Eye (tissue), 1 donor: ENCODE measurements at places on chromosomes 4 and X.

GRCh38 chr4:102612824-102613366 lies 111.7 kb downstream of the NFKB1 start:
- DNase-seq: no peak

DNA sequence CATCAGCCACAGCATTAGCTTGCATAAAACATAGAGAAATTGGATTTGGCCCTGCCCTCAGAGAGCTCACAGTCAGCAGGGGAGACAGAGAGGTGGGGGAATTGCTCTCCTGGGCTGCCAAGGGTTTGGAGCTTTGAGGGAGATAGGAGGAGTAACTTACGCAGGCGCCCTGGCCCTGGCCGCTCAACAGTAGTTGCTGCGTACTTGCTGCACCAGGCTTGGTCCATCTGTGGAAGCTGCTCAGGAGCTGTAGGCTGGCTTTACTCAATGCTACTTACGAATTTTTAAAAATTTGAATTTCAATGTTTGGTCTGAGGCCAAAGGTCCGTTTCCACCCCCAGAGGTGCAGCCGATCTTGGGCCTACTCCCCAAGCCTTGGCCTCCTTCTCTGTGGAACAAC lies 83.3 kb downstream of the CPZ start:
- DNase-seq: no peak

- DNase-seq: peak; percentile 71
These were observed at the start of gene ANXA3 for GRCh38 chr4:78551420-78552351. ANXA3 (plus strand) TSS chr4:78551770; CDS start chr4:78554474, 2,704 bp downstream.

- no peak for DNase-seq
These were observed 4.9 kb downstream of the ZNF275 start for GRCh38 chrX:153338836-153339235.

DNA sequence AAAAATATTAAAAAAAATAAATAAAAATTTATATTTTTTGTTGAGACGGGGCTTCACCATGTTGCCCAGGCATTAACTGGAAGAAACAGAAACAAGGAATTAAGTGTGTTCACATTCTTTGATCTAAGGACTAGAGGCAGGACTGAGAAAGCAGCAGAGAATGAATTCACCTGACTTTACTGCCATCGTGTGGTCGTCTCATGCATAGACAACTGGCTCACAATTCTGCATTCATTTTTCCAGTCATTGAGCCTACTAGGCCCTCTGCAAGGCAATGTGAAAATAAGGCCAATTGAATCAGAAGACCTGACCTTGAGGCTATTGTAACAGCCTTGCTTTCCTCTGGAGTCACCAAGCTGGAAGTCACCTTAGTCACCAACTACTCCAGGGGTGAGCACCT lies 37.4 kb downstream of the LHFPL1 start:
- peak; percentile 85 for DNase-seq

- no peak for DNase-seq
These were observed 213.6 kb upstream of the NRK start for GRCh38 chrX:105608745-105609144.

- no peak for DNase-seq
These were observed 27.2 kb downstream of the NOP14 start for GRCh38 chr4:2935762-2936743.

DNA sequence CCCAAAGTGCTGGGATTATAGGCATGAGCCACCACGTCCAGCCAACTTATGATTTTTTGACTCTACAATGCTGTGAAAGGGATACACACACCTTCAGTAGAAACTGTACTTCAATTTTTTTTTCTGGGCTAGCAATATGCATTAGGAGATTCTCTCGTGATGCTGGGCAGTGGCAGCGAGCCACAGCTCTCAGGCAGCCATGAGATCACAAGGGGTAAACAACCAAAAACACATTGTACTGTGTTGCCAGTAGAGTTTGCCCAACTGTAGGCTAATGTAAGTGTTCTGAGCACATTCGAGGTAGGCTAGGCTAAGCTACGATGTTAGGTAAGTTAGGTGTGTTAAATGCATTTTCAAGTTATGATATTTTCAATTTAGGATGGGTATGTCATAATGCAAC lies 25.7 kb downstream of the RAB33A start:
- DNase-seq: no peak

DNA sequence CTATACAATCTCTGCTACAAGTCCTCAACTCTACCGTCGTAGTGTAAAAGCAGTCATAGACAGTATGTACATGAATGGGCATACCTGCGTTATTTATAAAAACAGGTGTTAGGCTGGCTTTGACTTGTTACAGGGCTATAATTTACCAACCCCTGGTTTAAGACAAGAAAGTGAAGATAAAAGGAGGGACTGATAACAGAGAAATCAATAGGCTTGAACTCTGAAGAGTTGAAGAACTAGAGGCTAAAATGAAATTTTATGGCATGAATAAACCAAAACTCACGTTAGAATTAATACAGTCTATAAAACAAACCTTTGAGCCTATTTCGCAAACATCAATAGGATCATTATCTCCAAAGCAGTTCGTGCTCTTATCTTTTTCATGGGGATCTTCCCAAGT lies 36.2 kb downstream of the PPA2 start:
- no peak for DNase-seq

DNA sequence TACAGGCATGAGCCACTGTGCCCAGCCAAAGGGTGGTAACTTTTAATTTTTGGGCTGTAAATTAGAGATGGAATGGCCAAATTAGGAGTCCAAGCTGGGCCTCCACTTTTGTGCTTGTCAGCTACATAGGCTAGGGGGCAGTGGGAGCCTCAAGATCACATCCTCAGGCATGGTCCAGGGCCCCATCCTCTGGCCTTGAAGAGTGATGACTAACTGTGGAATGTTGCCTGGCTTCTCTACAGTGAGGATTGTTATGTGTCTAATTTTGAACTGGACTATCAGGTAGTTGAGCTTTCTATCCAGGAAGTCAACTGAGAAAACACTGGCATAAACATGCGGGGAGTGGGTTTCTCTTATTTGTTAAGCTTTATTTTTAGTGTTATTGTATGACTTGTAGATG lies 33.0 kb downstream of the CCNG2 start:
- no peak for DNase-seq
